Panc1 (cell line): ENCODE measurements at places on chromosomes 4 and X. TPM values are rescaled to one million over a fixed set of nuclear protein-coding genes. Genes with fewer than 3 reads are reported as not detected.

GRCh38 chr4:2914256-2915126, 48.7 kb downstream of the NOP14 start:
- DNase-seq = no peak

Gene SLC7A11
- total RNA-seq = 6.4 TPM

DNA sequence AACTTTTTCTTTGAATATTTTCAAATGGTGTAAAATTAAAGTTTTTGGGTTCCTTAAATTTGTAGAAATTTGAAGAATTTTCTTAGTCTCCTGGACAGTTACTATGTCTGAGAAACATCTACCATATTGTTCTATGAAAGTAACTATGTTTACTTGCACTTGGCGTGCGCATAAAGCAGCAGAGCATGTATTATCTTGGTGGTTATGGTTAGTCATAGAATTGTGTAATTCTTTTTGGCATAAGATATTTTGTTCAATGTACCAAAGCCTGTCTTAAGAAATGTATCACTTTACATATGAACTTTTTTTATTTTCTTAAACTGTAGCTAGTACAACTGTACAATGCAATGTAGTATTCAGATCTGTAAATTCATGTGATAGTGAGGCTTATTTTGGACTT, 49.2 kb downstream of the CDS1 start:
- DNase-seq = no peak

DNA sequence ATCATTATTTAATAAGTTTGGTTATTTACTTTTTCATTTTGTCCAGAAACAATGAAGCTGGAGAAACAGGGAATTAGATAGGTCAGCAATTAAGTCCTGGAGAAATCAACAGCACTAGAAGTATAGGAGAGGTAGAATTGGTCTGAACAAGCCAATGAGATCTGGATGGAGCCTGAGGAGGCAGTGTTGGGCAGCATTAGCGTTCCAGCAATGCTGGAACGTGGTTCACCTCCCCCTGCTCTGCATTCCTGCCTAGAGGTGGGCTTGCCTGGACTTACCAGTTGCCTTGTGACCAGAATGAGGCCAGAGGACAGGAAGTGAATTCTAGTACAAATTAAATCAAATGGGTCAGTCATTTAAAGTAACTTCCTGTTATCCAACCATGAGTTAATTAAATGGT, 4.6 kb downstream of the RASSF6 start:
- DNase-seq = no peak

DNA sequence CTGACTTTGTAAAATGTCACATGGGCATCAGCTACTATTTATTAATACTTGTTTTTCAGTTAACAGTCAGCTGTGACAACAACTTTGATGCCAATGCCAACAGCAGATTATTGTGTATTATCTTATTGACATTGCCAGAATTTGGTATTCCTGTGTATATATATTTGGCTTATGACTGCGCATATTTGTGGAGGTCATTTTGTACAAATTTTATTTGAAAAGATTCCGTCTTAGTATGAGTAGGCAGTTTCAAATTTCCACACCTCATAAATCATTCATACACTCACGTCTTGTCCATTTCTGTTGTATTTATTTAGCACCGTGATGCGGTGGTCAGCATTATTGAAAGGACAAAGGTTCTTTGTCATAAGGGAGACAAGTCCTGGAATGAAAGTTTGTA, 558.2 kb upstream of the NDST4 start:
- DNase-seq = no peak

DNA sequence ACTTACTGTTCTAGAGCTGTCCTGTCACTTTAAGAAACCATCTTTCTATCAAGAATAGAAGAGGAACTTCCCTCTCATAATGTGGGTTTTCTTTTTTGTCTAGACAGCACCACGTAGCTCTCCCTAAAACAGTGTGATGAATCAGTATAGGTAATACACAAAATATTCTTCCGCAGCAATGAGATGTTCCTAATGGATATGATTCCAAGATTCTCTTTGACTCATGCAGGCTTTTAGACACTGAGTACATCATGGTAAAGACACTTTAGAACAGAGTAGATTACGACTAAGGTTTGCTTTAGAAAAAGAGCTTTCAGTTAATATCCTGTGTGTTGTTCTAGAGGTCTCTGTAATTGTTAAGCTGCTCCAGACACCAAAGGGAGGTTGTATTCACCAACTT, 69.8 kb downstream of the PTTG2 start:
- DNase-seq = no peak

- peak; percentile 38 for DNase-seq
Measured at GRCh38 chr4:24070117-24070516, 180.3 kb upstream of the PPARGC1A start.

GRCh38 chr4:151540728-151541388, 131.9 kb downstream of the FHIP1A start:
- DNase-seq = peak; percentile 93
